ENCODE measurements at places on chromosomes 1 and 21. TPM values are rescaled to one million over a fixed set of nuclear protein-coding genes. Genes with fewer than 3 reads are reported as not detected.

Gene LHX8
- total RNA-seq = not detected

Gene C1QTNF12
- total RNA-seq = 0.20 TPM

Gene GPR37L1
- not detected for total RNA-seq

Gene PAQR6
- total RNA-seq = 0.60 TPM

Gene GJC2
- 18.3 TPM for total RNA-seq

Gene SERPINC1
- total RNA-seq = not detected

Gene RAB29
- 20.4 TPM for total RNA-seq

Gene COL24A1
- not detected for total RNA-seq

Gene DAB1
- total RNA-seq = not detected

Gene SPRR2A
- not detected for total RNA-seq

Gene THEM5
- total RNA-seq = not detected

Gene THEM4
- 6.3 TPM for total RNA-seq

Gene F13B
- under 0.01 TPM for total RNA-seq

Gene SZRD1
- 28.4 TPM for total RNA-seq

Gene RIMKLA
- total RNA-seq = under 0.01 TPM

Gene ABL2
- 56.0 TPM for total RNA-seq

Gene PTGFR
- under 0.01 TPM for total RNA-seq

Gene RHBG
- not detected for total RNA-seq

Gene IQCC
- total RNA-seq = 0.79 TPM

Gene CD1B
- not detected for total RNA-seq

Gene CHAF1B
- total RNA-seq = 2.2 TPM

Gene CFHR5
- not detected for total RNA-seq

Gene CXADR
- total RNA-seq = 77.6 TPM

Gene AKR7A3
- under 0.01 TPM for total RNA-seq

Gene ZBTB21
- total RNA-seq = 2.4 TPM

Gene ADAMTS5
- under 0.01 TPM for total RNA-seq

Gene CSMD2
- total RNA-seq = under 0.01 TPM

Gene TNNI3K
- 0.22 TPM for total RNA-seq

Gene CORT
- total RNA-seq = 0.20 TPM

Gene ADCY10
- not detected for total RNA-seq

Gene MIER1
- total RNA-seq = 15.3 TPM

Gene FLG2
- total RNA-seq = not detected

Gene CNN3
- total RNA-seq = 669 TPM

Gene OR2T2
- total RNA-seq = not detected

Gene WNT2B
- total RNA-seq = 0.44 TPM

Gene C1orf115
- total RNA-seq = 92.7 TPM

Gene GNG4
- 0.22 TPM for total RNA-seq

Gene ZNF593OS
- not detected for total RNA-seq

Gene LEFTY2
- total RNA-seq = not detected

Gene KPRP
- not detected for total RNA-seq

Gene FAM110D
- total RNA-seq = 6.0 TPM

Gene FAM177B
- total RNA-seq = not detected

Gene CPLANE2
- 6.7 TPM for total RNA-seq

Gene PTPN14
- total RNA-seq = 57.1 TPM

Gene KIF2C
- 13.3 TPM for total RNA-seq
